ENCODE measurements at places on chromosomes 16 and 17.

DNA sequence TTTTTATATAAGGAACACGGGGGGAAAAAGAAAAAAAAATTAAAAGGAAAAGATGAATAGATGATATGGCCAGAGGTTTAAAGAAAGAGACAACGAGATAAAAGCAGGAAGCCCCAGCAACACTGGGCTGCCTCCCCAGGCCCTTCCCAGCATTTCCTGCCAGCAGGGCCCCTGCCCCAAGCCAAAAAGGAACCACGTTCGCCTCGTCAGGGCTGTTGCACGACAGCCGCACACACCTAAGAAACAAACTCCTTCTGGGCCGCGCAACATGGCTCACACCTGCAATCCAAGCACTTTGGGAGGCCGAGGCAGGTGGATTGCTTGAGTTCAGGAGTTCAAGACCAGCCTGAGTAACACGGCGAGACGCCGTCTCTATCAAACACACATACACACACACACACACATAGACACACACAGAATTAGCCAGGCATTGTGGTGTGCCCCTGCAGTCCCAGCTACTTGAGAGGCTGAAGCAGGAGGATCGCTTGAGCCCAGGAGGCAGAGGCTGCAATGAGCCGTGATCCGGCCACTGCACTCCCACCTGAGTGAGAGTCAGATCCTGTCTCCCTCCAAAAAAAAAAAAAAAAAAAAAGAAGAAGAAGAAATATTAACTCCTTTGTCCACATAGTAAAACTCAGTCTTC is 83.0 kb downstream of the ANKRD11 start:
- DNase-seq = peak; percentile 28

DNA sequence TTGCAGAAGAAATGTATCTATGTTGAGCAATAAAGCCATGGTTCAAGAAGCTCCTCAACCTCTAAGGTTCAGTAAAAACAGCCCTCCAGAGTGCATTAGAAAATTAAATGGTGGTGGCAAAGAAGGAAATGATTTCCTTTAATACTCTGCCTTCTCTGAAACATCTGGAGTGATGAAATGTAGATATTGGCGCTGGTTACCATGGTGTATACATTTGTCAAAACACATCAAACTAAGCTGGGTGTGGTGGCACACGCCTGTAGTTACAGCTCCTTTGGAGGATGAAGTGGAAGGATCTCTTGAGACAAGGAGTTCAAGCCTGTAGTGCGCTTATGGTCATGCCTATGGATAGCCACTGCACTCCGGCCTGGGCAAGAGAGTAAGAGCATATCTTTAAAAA is 6.0 kb downstream of the CAPNS2 start:
- DNase-seq = no peak

DNA sequence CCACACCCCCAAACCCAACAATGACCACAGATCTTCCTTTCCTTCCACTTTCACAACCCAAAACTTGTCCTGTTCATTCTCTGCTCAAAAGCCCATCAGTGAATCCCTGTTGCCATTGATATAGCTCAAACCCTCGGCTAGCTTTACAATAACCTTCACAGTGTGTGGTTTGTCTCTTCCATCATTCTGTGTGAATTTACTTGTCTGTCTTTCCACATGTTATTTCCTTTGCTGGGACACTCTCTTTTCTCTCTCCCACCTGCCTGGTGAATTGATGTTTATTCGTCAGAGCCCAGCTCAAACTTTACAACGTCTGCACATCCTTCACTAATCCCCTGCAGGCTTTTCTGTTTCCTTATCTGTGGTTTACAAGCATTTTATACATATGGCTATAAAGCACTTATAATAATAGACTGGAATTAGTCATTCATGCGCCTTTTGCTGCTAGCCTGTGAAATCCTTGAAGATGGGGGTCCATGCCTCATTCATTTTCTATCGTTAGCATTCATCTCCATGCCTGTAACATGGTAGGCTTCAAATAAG is 114.4 kb downstream of the CDH13 start:
- no peak for DNase-seq

DNA sequence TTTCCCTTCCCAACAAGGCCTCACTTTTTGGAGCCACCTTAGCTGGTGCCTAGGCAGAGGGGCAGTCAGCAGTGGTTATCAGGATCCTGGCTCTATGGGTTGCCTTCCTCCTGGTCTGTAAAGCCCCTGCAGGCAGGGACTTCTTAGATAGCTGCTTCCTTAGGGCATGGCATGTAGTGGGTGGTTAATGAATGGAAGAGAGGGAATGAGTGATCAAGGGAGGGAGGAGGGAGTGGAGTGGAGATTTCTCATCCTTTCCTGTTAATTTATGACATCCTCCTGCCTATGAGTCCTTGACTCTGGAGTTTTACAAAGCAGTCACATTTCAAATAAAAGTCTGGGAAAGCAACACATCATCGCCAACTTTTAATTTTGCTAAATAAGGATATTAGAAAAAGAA is 40.7 kb downstream of the SNX20 start:
- DNase-seq = no peak

DNA sequence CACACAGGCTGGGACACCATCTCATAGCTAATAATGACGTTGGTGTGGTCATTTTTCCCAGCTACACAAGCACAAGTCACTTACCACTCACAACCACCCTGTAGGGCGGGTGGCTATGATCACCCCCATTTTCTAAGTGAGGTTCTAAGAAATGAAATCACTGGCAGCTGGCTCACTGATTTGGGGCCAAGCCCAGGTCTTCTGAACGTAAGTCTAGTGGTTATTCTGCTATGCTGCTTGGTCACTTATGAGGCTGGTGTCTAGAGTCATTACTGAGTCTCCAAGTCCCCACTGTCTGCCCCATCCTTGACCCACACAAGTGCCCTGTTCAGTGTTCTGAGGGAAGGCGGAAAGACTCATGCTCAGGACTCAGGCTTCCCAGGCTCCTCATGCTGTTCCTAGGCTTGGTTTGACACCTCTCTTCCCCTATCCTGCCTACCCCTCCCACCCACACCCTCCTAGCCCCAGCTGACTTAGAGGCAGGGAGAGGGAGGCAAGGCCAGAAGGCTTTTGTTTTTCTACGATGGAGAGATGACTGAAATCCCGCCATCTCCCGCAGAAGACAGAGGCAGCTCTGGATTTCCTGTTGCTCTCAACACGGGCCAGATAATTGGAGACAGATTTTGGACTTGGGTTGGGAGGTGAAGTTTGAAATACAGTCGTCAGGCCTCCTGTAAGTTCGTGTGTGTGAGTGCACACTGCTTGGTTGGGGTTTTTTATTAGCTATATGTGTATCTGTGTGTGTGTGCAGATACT is 32.2 kb downstream of the FZD2 start:
- no peak for DNase-seq

DNA sequence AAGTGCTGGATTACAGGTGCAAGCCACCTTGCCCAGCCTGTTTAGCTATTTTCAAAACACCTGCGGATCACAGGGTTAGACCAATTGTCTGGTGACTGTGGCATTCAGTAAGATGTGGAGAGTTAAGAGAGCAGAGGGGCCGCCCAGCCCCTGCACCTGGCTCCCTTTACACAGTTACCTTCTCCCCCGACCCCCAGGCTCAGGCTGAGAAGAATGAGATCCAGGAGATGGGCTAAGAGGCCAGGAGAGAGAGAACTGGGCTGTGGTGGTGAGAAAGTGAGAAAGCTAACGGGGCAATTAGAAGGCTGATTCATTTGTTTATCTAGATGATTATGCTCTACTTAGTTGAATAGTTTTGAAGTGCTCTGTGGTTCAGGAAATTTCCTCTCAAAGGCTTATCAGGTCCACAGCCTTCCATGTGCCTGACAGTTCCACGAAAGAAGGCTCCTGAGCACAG is 67.8 kb upstream of the AXIN2 start:
- DNase-seq = no peak

DNA sequence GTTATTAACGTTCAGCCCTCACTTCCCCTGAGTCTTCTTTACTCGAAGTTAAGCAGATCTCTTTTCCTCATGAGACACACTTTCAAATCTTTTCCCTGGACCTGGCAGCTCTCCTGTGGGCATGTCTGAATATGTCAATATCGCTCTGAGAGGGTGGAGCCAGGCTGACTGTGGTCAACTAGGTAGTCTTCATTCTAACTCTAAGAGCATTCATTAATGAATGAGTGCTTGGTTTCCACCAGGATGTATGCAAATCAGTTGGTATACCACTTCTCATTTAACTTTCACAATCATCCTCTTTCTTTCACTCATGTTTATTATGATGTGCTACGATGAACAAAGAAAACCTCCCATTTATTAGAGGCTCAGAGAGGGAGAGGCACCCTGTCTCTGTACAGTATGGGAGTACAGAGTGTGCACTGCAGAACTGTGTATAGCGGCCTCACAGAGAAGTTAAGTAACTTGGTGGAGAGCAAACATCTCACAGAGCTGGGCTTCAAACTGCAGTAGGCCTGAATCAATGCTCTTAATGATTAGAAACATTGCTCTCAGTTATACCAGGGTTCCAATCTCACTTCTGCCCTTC is 39.9 kb downstream of the OTOA start:
- no peak for DNase-seq

GRCh38 chr16:50234771-50235556 is 31.4 kb upstream of the ADCY7 start:
- DNase-seq = no peak

- no peak for DNase-seq
Observed at GRCh38 chr17:66485309-66485947, 183.0 kb downstream of the PRKCA start.

GRCh38 chr17:71447644-71448043 is 673.2 kb upstream of the SOX9 start:
- no peak for DNase-seq

DNA sequence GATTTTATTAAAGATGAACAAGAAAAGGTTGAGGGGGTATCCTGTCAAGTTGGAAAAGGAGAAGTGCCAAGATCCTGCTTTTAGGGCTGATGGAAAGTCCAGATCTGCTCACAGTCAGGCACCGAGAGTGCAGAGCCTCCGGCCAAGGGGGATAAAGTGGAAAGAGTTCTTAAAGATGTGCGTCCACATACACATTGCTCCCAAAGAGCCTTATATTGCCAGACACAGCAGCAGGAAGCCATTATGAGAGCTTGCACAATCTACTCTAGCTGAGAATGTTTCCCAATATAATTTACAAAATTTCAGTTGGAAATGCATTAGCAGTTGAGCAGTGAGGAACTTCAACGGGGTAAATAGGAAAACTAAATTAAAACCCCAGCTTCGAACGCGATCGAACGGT is 95.6 kb downstream of the SALL1 start:
- no peak for DNase-seq

DNA sequence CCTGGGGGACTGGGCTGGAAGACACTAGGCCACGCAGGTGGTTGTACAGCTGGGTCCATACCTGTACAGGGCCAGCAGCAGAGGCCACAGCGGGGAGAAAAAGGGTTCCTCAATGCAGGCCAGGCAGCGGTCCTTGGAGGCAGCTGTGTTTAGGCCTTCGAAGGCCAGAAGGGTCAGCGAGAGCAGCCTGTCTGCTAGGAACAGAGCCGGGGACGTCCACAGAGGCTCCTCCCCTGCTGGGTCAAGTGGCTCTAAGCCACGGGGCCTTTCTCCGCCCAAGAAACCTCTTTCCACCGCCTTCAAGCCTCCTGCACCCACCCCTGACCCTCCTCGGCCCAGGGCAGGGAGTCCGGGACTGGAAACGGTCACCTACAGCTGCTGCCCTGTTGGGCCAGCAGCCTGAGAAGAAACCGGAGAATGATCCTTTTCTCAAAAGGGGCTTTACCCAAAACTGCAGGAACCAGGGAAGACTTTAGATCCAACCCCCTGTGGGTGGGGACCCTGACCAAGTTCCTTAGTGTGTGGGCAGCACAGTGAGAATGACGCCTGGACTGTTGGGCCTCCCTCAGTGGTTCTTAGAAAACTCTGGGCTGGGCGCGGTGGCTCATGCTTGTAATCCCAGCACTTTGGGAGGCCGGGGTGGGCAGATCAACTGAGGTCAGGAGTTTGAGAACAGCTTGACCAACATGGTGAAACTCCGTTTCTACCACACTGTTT is 8.4 kb upstream of the SPATA2L start:
- DNase-seq = no peak

DNA sequence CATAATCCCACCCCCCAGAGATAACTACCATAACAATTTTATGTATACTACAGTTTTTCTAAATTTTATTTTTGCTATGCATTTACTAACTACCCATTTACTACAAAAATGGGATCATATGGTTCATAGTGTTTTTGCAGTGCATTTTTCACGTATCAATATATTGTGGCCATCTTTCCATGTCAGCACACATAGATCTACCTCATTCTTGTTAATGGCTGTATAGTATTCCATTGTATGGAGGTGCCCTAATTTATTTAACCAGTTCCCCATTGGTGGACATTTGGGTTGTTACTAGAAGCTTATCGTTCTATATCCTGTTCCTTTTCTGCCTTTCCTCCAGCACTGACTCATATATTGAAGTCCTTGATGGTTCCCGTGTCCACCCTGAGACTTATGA is 22.7 kb downstream of the PROCA1 start:
- DNase-seq = no peak

DNA sequence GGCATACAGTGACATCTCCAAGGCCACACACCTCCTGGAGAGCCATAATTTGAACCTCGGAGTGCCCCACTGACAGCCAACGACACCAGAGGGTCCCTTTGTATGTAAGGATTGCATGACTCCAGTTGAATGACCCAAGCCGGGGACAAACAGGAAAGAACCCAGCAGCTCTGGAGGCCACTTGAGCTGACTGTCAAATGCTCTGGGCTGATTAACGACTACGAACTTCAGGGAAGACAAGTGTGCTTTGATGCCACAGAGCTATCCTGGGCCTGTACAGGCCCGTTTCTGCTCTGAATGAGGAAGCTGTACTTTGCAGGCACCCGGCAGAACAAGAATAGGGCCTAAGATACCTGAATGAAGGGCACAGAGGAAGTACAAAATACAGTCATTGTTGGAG is 404.6 kb downstream of the SLC39A11 start:
- DNase-seq = no peak

DNA sequence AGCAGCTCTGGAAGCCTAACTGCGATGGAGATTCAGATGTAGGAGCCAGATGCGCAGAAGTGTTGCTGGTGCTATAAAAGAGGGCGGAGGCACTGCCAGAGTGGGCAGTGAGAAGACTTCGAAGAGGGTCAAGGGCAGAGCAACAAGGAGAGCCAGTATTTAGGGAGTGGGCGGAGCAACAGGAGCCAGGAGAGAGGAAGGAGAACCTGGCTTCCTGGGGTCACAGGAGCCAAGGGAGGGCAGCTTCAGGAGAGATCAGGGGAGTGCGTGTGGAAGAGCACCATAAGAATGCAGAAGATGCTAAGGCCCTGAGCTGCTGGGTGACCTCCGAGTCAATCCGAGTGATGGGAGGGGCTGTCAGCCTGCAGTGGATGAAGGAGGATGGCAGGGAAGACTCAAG is 14.4 kb upstream of the MRPS23 start:
- no peak for DNase-seq

GRCh38 chr16:24349320-24349719 is 93.2 kb downstream of the CACNG3 start:
- no peak for DNase-seq

GRCh38 chr17:27873746-27874145 is 19.4 kb downstream of the LYRM9 start:
- no peak for DNase-seq

DNA sequence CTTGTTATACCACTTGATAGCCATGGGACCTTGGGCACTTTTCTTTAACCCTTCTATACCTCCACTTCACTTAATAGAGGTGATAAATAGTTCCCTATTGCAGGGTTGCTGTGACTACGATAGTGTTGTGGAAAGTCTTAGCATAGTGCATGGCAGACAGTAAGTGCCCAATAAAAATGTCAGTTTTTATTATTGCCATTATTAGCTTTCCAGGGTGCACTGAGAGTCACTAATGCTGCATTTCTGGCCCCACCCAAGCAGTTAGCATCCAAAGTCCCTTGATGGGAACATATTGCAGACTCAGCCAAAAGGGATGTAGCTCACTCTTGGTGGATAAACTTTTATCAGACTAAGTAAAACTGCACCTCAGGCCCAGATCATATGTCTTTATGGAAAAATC is 41.5 kb upstream of the TEKT3 start:
- no peak for DNase-seq

Measured in CD4-positive, alpha-beta memory T cell (primary cell).